ENCODE measurements at places on chromosomes 12 and 14. TPM values are rescaled to one million over a fixed set of nuclear protein-coding genes. Genes with fewer than 3 reads are reported as not detected.

TROAP gene
- 6.7 TPM for total RNA-seq

PTCSC3 gene
- not detected for total RNA-seq

COX8C gene
- not detected for total RNA-seq

CCDC196 gene
- total RNA-seq: not detected

CAPS2 gene
- 1.6 TPM for total RNA-seq

STAB2 gene
- total RNA-seq: not detected

TMEM132C gene
- total RNA-seq: not detected

PPFIA2 gene
- not detected for total RNA-seq

PMCH gene
- not detected for total RNA-seq

TRIM9 gene
- total RNA-seq: 0.30 TPM

DHRS4 gene
- total RNA-seq: 41.8 TPM

FAM90A1 gene
- not detected for total RNA-seq

PKP2 gene
- total RNA-seq: 37.1 TPM

STXBP6 gene
- total RNA-seq: not detected

LAG3 gene
- 0.08 TPM for total RNA-seq

CACNA1C gene
- total RNA-seq: not detected

CMTM5 gene
- total RNA-seq: not detected

SLCO1B1 gene
- total RNA-seq: not detected

SOX5 gene
- not detected for total RNA-seq
